Left ventricle myocardium superior (tissue), 1 donor: ENCODE measurements at places on chromosomes 1 and 21.
A peak's percentile ranks its signal among the peaks of the same experiment; 100 is the strongest.

DNA sequence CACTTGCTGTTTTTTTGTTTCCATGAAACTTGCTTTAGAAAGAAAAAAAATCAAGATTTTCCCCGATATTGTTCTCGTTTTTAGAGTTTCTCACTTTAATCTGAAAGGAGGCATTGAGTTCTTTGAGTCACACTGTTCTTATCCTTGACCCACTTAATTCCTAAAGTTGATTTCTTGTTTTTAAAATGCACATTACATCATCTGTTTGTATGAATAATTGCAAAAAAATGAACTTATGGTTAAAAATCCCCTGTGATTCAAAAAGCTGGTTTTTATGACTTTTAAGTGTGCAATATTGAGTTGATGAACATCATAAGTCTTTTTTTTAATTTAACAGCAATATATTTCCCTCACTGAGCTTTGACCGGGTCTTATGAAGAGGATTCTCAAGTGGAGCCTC lies 131.6 kb downstream of the SNX7 start:
- DNase-seq, result no peak

- no peak for DNase-seq
Measured at GRCh38 chr1:22309572-22309971, 142.1 kb upstream of the ZBTB40 start.

DNA sequence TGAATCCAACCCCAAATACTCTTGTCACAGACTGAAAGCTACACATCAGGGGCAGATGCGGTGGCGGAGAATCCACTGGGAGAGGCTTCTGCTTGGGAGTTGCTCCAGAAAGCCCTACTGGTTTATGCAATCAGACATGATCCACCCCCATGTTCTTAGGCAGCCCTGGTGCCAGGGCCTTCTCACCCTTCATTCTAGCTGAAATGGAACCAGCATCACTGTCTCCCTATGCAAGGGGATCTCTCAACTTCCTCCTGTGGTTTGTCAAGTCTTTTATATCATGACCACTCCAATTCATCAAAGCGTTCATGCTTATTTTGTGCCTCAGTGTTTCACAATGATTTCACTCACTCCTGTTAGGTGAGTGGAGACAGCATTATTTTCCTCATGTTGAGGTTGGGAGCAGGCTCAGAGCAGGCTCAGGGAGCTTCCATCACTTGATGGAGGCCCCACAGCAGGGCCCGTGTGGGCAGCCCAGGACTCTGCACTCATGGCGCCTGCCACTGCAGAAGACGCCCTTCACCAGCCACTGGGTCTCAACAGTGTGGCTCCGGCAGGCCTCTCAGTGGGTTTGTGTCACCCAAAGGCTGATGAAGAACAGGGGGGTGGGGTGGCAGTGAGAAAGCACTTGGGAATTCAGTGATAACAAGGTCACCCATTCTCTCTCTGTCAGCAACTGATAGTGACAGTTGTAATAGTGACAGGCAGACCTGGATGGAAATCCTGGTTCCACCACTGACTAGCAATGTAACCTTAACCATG lies 67.1 kb downstream of the CD58 start:
- peak; percentile 68 for DNase-seq

DNA sequence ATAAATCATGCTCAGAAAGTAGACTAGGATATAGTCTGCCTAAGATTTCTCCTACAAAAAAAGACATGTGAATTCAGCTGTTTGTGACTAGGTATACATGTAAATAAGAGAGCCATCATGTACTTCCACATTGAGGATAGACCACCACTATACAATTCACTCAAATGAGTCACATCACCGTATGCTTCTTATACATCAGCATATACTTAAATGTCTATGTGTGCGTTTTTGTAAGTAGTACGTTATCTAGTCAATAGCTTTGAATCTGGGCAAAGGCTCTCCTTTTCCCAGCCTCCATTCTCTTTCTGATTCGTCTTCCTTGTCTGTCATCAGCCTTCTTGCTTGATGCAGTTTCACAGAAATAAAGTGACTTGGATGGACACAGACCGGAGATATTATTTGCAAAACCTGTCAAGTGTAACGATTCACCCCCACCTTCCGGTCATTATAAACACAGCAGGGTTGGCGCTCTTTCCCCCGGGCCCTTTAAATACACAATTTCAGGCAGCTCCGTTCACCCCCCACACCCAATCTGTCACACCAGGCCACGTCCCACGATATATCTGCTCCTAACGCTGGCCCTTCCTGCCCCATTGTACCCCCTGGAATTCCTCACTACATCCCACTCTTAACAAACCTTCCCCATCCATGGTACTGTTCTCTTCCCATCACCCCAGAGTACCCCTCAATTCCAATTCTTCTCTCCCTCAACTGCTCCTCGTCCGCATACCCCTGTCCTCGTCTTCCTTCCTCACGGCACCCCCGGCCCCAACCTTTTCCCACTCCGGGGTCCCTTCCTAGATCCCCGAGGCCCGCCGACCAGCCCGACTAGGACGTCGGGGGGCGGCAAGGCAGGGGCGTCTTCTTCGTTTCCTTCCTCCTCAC lies 636 bp downstream of the VAMP4 start:
- peak; percentile 52 for DNase-seq

GRCh38 chr1:34610063-34610462 lies 144.8 kb upstream of the GJB5 start:
- no peak for DNase-seq

DNA sequence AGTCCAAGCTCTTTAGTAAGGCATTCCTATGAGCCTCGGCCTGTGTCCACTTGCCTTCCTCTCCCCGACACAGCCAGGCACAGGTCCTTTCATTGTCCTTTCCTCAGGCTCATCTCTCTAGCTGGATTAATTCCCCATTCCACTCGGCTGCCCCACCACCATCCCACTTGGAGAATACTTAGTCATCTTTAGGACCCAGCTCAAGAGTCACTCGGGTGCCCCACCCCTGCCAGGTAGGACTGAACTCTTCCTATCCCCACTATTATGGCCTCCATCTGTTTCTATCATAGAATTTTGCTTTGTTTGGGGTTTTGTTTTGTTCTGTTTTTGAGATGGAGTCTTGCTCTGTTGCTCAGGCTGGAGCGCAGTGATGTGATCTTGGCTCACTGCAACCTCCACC lies 45.9 kb upstream of the ATP2B4 start:
- DNase-seq, result no peak

DNA sequence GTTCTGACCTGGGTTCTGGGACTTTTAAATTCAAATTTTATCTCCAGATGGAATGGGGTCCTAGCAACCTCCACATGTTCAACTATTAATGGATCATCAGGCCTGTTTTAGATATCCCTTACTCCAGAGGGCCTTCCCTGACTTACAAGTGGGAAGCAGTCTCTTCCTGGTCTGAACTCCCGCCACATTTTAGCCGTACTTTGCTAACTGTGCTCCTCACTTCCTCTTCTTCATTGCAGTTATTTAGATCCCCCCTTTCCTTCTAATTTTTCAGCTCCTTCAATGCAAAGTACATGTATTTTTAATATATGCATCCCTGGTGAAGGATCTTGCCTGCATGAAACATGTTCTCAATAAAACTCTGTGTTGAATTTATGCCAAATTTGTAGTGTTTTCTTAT lies 3.7 kb downstream of the CD1A start:
- no peak for DNase-seq

DNA sequence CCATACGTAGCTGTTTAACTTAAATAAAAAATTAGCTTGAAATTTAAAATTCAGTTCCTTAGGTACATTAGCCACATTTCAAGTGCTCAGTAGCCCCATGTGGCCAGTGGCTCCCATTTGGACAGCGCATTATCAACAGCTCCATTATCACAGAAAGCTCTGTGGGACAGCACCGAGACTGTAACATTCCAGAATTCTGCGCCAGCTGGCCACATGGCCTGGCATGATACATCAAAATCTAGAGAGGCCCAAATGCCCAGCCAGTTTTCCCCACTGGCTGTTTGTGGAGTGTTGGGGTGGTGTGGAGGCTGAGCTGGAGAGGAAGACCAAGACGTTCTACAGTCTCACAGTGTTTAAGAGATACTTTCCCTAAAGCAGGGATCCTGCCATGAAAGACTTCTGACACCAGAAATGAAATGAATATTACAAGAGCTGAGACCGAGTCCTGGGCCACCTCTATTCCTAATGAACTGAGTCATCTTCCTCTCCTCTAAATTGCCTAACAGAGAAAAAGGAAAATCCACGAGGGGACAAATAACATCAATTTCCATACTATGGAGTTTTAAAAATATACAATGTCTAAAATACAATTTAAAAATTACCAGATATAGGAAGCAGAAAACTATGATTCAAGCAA lies 27.3 kb upstream of the ACTA1 start:
- DNase-seq, result peak; percentile 73
